ENCODE measurements at places on chromosomes 2 and 18.

DNA sequence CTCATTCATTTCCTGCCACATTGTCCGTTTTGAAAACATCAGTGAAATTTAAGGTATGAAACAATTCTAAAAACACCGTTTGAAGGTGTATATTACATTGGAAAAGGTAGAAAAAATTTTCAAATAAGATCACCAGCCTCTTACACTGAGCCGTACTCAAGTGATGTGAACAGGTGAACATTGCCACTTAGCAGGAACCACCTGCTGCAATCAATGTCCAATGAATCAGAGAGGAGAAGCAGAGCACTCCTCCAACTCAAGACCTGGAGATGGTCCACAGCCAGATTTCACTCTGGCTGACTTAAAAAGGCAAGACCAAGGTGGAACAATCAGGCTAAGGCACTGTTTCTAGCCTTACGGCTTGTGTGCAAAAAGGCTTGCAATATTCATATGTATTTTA lies 110.3 kb upstream of the TTN start:
- no peak for DNase-seq

DNA sequence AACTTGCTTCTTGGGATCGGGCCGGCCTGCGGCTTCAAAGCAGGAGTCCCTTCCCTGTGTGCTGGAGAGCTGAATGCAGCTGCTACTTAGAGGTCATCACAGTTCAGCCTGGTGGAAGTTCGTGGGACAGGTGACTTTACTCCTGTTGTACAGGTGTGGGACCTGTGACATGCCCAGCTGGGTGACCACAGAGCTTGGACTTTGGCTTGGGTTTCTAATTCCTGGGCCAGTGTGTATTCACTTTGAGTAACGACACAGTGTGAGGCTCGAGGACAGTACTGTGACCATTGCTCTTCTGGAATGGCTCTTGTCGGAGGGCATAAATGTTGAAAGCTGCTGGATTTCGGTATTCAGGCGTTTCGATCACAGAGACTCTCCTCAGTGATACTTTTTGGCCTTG lies 114.5 kb downstream of the STPG4 start:
- no peak for DNase-seq

DNA sequence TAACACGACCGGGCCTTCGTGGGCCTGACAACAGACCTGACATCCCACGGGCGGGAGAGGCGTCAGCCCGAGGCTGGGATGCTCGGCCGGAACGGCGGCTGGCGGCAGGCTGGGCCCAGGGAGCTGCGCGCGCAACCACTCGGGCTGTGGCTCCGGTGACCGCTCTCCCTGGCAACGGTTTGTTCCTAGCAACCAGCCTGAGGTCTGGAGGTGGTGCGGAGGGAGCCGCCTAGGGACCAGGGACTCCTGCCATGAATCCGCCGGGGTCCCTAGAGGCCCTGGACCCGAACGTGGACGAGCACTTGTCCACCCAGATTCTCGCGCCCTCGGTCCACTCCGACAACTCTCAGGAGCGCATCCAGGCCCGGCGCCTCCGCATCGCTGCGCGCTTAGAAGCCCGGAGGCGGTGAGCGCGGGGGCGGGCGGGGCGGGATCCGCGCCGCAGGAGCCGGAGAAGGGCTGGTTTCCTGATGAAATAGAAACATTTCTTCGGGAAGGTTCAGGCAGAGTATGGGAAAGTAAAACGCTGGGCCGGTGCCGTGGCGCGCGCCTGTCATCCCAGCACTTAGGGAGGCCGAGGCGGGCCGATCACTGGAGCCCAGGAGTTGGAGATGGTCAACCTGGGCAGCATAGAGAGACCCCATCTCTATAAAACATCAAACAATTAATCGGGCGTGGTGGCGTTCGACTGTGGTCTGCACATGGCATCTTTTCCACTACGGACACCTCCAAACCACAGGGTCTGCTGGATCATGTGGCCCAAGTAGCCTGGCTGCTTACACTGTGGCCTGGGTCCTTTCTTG lies at the start of gene DRC1:
Gene DRC1 (plus strand): TSS at position 182 of the 803 bp plus-strand sequence. CDS start 70 bp downstream, at position 252.
- DNase-seq = peak; percentile 82

DNA sequence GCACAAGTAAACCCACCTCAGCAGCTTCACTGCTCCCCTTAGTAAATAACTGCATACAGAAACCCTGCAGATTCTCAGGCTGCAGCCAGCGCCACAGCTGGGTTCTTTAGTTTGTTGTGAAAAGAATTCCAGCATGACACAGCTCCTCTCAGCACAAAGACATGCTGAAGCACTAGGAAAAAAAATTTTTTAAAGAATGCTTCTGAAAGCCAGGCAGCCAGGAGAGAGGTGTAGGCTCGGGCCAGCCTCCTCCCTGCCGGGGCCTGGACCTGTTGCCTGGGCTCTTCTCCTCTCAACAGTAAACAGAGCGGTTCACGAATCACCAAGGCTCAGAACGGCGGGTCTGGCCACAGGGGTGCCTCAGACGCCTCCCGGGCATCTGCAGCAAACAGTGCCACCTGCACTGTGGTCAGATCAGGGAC lies 95.7 kb upstream of the POU3F3 start:
- no peak for DNase-seq

DNA sequence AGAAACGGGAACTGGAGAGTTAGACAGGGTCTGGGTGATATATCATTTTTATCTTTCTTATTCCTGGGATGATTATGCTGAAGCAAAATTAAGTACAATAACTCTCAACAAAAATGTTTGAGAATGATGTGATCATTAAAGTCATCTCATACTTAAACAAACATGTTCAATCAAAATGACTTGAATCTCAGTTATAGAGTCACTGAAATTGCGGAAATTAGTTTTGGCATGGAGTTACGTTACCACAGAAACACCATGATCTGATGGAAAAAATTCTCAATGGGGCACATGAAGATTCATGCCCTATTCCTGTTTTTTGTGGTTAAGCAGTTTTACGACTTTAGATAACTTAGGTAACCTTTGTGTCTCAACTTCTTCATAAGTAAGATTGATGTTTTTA lies 757.7 kb downstream of the EPHA4 start:
- DNase-seq = no peak

GRCh38 chr2:134721596-134721995 lies 2.8 kb upstream of the TMEM163 start:
- no peak for DNase-seq

GRCh38 chr2:237406371-237406895 lies 7.5 kb downstream of the COL6A3 start:
- no peak for DNase-seq

DNA sequence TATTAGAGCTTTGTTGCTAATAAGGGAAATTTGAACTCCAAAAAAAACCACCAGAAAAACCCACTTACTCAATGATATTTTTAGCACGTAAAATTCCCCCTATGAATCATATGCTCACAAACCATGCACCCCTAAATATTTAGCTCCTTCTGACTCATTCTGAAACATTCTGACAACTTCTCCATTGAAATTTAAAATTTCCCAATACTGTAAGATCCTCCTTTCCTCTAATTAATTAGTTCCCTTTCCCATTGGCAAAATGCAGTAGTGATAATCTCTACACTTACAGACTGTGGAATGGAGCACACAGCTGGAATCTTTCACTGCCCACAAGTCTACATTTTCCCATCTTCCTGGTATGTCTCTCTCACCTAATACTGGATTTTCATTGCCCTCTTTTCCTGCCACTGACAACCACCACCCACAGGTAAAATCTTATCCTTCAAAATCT lies 215.8 kb upstream of the ACVR2A start:
- DNase-seq = peak; percentile 78

- DNase-seq = no peak
Measured at GRCh38 chr18:43916984-43917383, 639.7 kb upstream of the SYT4 start.

GRCh38 chr18:48330016-48330991 lies 78.9 kb downstream of the ZBTB7C start:
- DNase-seq = peak; percentile 76

- no peak for DNase-seq
Measured at GRCh38 chr2:172701250-172701649, 34.4 kb upstream of the RAPGEF4 start.

DNA sequence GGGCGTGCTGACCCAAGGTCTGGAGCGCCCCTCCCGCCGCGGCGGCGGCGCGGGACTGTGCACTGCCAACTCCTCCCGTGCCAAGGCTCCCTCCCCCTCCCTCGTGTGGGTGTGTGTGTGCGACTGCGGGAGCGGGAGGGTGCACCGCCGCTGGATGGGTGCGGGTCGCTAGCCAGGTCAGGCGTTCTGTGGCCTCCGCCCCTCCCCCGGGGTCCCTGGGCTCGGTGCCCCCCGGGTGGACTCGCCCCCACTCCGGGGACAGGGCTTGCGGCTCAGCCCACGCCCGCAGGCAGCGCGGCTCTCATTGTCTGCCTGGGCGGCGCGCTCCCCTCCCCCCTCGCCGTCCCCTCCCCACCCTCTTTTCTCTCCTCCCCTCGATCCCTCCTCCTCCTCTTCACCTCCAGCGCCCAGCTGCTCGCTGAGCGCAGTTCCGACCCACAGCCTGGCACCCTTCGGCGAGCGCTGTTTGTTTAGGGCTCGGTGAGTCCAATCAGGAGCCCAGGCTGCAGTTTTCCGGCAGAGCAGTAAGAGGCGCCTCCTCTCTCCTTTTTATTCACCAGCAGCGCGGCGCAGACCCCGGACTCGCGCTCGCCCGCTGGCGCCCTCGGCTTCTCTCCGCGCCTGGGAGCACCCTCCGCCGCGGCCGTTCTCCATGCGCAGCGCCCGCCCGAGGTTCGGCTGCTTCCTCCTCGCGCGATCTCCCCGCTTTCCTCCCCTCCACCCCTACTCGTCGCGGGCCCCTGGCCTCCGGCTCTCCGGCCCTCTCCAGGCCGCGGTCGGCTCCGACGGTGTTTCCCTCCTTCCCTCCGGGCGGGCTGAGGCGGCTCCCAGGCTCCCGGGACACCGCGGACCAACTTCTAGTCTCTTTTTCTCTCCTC lies at the start of gene GATA6:
Gene GATA6 (plus strand): TSS at position 579 of the 878 bp plus-strand sequence. CDS start 1,556 bp downstream, outside the sequence.
- peak; percentile 26 for DNase-seq

DNA sequence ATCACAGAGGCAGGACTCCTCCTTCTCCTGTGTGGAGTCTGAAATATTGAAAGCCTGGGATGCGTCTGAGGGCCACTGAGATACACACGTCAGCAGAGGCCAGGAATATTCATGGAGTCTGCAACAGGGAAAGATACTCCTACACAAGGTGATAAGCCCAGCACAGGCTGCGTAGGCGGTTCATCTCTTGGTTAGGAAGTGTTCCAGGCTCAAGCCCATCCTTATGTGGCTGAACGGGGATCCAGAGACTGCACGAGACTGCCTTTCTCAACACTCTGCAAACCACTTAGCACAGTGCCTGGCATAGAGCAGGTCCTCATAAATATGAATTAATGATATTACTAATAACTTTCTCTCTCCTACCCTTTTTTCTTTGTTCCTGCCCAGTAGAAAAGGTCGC lies 29.2 kb upstream of the AGPS start:
- DNase-seq = no peak

DNA sequence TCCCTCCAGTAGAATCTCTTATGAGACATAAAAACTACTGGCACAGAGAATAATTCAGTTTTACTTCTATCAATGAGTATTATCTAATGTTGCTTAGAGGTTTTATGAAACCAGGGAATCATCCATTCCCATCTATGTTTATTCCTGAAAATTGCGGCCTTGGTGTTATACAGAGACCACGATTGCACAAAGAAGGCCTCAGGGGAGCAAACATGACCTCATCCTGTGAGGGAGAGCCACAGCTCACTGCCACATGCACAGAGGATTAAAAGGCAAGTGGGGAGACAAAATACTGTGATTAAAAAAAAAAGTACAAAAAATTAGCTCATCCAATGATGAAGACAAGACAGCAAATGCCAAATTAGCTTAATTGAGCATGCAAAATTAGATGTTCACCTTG lies 111.8 kb upstream of the SLC35G4 start:
- DNase-seq = no peak

- DNase-seq = no peak
Measured at GRCh38 chr2:218168016-218168415, 1.3 kb upstream of the CXCR1 start.

DNA sequence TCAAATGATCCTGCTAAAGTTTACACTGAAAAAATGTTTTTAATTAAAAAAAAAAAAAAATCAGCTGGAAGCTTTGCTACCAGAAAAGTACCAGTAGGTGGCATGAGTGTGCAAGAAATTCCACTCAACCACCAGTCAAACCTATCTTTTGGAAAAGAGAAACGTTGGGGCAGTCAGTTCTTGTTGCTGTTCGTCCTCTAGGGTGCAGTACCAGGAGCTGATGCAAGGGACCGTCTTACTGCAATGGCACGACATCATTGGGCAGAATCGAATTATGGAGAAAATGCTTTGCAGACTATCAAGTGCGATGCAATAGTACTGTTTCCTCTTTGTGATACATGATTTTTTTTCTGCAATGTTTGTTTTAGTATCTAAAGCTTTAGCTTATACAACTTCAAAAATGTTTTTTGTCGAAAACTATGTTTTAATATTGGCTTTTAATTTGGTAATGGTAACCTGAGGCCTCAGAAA lies 18.3 kb downstream of the YPEL5 start:
- DNase-seq = peak; percentile 90

DNA sequence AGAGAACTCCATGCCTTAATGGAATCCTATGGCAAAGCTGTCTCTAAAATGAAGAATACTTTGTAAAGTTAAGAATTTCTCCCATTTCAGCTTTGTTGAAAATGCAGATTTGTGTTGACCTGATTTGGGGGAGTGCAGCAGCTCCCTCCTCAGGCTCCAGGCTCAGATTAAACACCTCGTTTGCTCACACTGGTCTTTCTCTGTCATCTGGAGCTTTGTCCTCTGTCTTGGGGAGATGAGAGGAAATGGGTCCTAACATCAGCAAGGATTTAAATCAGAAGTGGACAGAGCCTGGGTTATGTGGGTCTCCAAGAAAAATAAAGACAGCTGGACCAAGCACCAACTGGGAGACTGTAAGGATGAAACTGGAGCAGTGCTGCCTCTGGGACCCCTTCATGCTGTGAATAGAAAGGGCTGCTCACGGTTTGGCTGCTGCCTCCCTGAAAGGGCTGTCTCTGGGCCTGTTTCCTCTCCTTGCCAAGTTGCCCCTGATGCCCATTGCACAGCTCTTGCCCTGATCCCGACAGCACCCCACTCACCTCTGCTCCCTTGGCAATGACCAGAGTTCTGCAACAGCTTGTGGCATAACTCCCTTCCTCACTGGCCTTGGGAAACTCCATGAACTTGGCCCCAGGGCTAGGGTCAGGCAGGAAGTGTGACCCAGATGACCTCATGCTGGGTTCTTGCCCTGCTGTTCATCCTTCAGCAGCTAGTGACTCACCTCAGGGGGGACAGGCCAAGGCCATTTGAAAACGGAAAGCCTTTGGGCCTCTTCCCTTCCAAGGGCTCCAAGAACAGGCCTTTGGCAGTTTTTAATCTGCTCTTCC lies 197.2 kb downstream of the CYP26B1 start:
- peak; percentile 55 for DNase-seq

GRCh38 chr2:168796583-168797285 lies 5.7 kb upstream of the NOSTRIN start:
- no peak for DNase-seq

- DNase-seq = no peak
Measured at GRCh38 chr2:197042739-197043196, 116.3 kb upstream of the PGAP1 start.

GRCh38 chr2:178244777-178245176 lies 50.5 kb downstream of the OSBPL6 start:
- no peak for DNase-seq

- DNase-seq = no peak
Measured at GRCh38 chr2:180202467-180202951, 195.4 kb upstream of the CWC22 start.
